ENCODE measurements at places on chromosomes 16 and 17. TPM values are rescaled to one million over a fixed set of nuclear protein-coding genes. Genes with fewer than 3 reads are reported as not detected.

KLHL10 gene
- total RNA-seq, result 0.14 TPM

DNA sequence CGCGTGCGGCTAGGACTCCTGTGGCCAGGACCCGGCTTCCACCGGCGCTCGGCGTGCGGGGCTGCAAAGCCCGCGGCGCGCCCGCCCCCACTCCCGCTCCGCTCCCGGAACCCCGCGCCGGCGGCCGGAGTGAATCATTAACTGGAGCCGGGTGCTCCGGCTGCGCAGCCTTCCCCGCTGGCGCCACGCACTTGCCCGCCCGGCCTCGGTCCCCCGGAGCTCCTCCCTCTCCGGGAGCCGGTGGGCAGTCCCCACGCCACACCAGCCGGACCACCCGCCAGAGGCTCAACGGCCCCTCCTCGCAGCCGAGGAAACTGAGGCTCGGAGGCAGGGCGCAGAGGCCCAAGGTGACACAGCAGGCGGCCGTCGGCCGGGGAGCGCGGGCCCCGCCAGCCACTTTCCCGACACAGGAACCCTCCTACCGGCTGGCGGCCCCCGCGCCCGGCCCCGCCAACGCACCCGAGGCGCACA lies 580 bp downstream of the BCAR1 start:
- DNase-seq, result no peak

- DNase-seq, result no peak
These were observed 561 bp upstream of the HERPUD1 start for GRCh38 chr16:56931271-56931891.

GRCh38 chr17:63984651-63985386 lies 12.1 kb upstream of the SCN4A start:
- DNase-seq, result no peak

DNA sequence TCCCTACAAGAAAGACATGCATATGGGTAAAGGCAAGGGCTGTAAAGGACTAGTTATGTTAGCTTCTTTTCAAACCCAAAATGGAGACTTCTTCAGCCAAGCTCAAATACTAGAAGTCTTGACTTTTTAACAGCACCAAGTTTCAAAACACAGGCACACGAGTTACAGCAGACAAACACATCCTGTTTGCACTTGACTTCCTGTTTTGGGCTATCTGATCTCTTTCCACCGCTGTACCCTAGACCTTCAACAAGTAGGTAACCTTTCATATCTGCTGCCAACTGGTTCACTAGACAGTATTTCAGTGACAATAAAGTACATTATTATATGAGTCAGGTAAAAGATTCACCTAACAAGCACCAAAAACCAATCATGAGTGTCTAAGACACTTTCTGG lies 12.3 kb downstream of the RFFL start:
- no peak for DNase-seq

GRCh38 chr17:4175921-4176807 lies 33.2 kb downstream of the CYB5D2 start:
- no peak for DNase-seq

All from WTC11 (cell line).